Fibroblast of skin of right quadriceps (primary cell): ENCODE measurements at places on chromosomes 1 and 21.
A peak's percentile ranks its signal among the peaks of the same experiment; 100 is the strongest.

DNA sequence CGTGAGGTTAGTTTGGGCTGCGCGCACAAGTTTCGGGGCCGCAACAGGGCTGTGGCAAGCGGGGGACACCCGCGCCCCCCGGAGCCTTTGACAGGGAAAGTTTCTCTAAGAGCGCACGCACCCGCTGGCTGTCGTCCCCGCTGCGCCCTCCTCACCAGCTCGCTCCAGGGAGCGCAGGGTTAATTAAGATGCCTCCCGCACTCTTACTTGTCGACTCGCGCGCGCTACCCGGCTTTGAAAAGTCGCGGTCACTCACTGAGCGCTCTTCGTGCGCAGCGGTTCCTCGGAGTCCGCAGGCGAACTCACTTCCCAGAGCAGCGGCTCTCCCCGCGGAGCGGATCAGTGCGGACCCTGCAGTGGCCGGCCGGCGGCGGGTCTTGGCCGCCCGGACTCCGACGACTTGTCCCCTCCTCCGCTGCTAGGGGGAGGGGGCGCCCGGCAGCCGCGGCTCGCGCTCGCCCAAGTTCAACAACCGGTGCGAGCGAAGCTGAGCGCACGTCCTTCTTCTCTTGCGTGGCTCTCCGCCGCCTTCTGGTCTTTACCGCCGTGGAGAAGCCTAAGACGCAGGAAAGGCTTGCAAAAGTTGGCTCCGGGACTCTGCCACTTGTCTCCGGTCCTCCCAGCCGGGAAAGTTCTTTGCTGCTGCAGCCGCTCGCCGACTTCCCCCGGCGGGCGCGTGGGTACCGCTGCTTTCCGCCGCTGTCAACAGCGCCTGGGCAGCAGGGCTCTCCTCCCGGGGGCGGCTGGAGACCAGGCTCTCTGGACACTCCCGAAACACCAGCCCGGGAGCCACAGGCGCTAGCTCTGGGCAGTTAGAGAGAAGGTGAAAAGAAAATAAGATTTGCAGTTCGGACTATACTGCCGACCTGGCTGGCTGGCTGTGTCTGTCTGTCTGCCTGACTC lies 506 bp downstream of the JUN start:
- DNase-seq, result peak; percentile 57

DNA sequence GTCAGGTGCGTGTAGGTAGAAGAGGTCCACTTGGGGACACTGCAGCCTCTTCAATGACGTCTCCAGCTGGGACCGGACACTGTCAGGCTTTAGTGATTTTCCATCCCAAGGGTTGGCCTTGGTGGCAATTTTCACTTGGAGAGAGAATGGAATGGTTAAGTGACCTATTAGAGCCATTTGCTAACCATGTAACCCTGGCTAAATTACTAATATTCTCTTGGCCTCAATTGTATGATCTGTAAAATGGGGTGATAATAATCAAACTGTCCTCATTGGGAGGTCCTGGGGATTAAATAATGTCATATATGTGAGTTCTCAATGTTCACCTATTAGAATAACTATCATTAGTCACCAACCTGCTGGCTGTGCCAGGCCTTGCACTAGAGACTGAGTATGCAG lies 3.4 kb downstream of the AKR7A2 start:
- DNase-seq, result no peak

DNA sequence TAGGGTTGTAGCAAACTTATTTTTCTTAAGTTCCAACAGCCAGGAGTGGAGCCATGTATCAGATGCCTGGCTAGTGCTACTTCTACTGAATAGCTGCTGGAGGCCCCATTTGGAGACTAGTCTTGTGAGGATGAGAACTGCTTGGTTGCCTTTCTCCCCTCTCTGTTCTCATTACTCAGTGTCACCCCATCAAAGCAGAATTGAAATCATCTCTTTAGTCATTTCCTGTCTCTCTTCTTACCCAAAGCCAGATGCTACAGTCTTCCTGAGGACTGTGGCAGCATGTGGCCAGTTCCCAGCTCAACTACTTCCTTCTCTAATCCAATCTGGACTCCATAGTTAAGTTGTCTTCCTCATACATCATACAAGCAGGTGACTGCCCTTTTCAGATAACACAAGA lies 197.5 kb downstream of the BRINP2 start:
- peak; percentile 49 for DNase-seq

DNA sequence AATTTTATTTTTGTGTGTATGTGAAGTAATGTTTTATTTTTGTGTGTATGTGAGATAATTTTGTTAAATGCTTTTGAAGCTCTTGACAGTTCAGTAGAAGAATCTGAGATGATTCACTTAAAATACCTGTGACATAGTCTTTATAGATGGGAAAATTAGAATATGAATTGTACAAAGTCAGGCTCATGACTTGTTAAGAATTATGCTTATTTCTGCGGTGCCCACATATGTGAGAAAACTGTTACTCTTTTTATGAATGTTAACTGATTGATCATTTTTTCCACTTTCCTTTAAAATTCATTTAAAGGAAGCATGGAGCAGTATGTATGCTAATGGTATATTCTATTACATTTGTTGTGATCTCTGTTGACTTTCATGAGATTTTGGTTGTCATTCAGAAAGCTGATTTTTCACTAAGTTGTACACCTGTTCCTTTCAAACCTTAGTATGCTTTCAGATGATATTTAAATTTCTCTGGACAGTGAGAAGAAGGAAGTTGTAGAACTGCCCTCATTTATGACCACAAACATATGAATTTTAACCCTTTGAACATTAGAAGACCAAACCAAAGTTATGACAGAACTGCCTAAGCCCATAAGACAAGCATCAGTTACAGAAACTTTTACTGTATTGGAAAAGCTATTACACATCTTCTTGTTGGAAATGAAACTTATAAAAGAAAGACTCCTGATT lies 110.1 kb downstream of the POU2F1 start:
- DNase-seq, result no peak

- DNase-seq, result no peak
These were observed 10.2 kb downstream of the PTPN14 start for GRCh38 chr1:214541206-214541605.

DNA sequence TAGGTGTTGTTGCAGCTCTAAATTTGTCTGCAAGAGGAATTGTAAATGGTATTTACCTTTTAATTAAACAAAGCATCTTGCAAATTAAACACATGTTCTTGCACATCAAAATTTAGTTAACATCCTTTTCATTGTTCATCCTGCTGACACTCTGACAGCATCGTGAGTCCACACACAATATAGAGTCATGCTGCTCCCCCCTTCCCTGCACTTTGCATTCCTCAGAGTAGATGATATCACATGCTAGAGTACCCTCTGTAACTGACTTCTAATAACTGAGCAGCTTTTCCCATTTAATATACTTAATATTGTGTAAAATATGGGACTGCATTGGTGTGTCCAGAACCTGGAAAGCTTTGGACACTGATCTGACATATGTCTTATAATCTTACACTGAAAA lies 138.8 kb upstream of the DPYD start:
- peak; percentile 53 for DNase-seq

- DNase-seq, result peak; percentile 21
These were observed 771 bp downstream of the EIF4G3 start for GRCh38 chr1:21175670-21176581.

GRCh38 chr1:232764458-232765251 lies 40.6 kb upstream of the MAP10 start:
- no peak for DNase-seq

DNA sequence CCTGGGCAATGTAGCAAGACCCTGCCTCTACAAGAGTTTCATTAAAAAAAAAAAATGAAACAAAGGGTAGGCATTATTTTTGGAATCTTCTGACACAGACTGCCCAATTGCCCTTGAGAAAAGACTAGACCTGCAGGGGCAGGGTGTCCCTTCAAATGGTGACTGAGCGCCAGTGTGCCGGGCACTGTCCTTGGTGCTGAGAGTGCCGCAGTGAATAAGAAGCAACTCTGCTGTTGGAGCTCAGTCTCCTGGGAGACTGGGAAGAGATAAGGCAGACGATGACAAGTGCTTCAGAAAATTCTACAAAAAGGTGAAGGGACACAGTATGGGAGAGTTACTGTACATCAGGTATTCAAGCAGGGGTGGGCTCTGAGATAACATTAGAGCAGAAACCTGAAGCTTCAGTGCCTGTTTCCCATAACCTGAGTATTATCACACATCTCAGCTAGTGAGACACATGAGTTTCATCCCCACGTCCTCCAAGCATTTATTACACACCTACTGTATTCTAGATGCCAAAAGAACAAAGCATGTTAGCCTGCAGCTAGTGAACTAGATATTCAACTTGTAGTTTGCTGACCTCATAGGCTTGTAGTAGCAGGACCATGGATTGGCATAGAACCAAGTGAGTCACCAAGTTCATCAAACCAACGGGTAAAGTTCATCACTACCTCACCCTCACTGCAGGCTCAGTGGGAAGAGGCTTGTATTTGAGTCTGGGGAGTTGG lies 18.4 kb upstream of the RPL11 start:
- peak; percentile 36 for DNase-seq

DNA sequence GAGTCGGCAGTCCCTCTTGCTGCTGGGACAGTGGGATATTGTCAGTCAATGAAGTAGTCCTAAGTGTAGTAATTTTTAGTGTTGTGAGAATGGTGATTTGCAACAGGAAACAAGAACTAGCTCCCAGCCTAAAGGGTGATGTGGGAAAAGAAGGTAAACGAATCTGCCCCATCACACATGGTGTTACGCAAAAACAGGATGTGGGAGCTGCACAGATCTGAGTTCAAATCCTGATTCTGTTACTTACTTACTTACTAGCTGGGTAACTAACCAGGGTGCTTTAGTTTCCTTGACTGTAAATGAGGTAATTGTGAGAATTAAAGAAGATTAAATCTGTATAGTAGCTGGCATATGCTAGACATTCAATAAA lies 22.3 kb downstream of the NAV1 start:
- no peak for DNase-seq

DNA sequence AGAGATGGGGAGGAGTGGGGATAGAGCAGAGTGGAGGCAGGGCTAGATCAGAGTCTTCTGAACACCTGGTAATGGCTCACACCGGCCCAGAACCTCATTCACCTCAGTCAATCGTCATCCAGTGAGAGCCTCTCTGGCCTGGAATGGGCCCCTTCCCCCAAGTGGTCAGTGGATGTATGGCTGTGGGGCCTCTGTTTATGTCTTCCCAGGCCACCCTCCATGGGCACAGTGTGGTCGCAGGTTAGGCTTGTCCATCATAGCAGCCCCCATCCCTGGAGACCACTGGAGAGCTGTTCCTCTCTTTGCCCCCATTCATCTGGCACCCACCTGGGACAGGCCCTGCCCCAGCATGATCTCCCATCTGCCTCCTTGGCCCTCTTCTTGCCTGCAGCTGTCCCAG lies 29.6 kb upstream of the TENT5C start:
- no peak for DNase-seq

GRCh38 chr21:35982717-35983116 lies 77.6 kb downstream of the SETD4 start:
- no peak for DNase-seq

DNA sequence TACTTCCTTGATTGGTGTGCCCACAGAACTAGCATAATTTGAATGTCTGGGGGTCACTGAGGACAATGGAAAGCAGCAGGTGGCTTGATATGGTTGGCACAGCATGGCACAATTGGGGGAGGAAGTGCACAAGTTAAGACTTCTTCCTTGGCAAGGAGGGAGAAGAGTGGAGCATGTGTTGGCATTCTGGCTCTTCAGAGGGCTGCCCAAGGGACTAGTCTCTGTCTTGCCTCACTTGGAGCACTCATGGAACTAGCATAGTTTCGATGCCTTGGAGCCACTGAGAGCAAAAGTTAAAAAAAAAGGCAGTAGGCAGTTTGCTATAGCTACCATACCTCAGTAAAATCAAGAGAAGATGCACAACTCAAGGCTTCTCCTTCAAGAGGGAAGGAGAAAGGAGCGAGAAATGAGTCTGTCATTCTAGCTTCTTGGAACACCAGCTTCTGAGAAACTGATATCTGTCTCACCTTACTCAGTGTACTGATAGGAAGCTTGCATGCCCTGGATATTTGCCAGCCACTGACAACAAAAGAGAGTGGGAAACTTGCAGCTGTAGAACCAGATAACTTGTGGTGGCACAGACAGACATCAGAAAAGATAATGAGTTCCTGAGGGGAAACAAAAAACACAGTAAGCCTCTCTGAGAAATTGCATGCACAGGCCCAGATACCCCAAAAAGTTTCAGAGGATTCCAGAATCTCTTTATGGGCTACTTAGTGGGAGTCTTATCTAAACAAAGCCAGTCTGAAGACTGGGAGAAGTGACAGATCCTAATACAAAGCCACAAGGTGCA lies 207.5 kb upstream of the SAMSN1 start:
- no peak for DNase-seq

DNA sequence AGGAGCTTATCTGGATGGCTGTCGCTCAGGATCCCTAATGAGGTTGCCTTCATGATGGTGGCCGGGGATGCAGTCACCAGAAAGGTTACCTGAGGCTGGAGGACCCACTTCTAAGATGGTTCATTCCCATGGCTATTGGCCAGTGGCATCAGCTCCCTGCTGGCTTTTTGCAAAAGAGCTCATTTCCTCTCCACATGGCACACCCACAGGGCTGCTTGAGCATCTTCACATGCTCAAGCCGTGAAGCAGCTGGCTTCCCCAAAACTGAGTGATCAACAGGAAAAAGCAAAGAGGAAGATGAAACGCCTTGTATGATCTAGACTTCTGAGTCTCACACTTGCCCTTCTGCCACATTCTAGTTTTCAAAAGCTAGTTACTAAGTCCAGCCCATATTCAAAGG lies 124.6 kb upstream of the CXADR start:
- no peak for DNase-seq

GRCh38 chr1:91730801-91731732 lies 154.9 kb downstream of the TGFBR3 start:
- peak; percentile 79 for DNase-seq

DNA sequence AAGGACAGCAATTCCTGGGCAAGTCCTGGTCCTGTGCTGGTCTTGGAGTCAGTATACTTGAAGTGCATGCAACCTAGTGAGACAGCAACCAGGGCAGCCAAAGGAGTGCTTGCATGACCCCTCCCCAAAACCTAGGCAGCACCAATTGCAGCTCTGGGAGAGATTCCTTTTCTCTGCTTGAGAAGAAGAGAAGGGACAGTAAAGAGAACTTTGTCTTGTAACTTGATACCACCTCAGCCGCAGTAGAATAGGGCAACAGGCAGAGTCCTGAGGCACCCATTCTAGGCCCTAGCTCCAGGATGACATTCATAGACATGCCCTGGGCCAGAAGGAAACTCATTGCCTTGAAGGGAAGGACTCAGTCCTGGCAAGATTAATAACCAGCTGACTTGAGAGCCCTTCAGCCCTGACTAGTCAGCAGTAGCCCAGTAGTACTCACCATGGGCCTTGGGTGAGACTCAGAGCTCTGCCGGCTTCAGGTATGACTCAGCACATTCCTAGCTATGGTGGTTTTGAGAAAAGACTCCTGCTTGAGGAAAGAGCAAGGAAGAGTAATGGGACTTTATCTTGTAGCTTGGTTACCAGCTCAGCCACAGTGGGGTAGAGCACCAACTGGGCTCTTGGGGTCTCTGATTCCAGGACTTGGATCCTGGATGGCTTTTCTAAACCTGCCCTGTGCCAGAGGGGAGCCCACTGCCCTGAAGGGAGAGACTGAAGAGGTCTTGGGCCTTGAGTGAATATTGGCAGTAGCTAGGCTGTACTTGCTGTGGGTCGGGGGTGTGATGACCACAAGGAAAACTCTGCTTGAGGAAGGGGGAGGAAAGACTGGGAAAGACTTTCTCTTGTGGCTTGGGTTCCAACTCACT lies 51.7 kb upstream of the ACADM start:
- peak; percentile 87 for DNase-seq

- no peak for DNase-seq
These were observed 237.1 kb downstream of the TRABD2B start for GRCh38 chr1:47759936-47760629.
